Stimulated activated naive B cell treated with anti-CD40 and anti-IgM and Interleukin-4, amounts not matched to agents 10 μg/mL and 1 μg/mL and 100 μg/mL, for 72 hours (primary cell): ENCODE measurements at places on chromosomes 2 and 18.

GRCh38 chr2:106701203-106702022 is 184.6 kb downstream of the ST6GAL2 start:
- DNase-seq = no peak

GRCh38 chr2:72972352-72973136 is 55.2 kb downstream of the EMX1 start:
- no peak for DNase-seq

GRCh38 chr2:13543550-13543949 is 826.8 kb downstream of the TRIB2 start:
- no peak for DNase-seq

- no peak for DNase-seq
These were observed 5.1 kb upstream of the ODC1 start for GRCh38 chr2:10452956-10453904.

- no peak for DNase-seq
These were observed 96.2 kb downstream of the RAD51AP2 start for GRCh38 chr2:17422061-17422460.

DNA sequence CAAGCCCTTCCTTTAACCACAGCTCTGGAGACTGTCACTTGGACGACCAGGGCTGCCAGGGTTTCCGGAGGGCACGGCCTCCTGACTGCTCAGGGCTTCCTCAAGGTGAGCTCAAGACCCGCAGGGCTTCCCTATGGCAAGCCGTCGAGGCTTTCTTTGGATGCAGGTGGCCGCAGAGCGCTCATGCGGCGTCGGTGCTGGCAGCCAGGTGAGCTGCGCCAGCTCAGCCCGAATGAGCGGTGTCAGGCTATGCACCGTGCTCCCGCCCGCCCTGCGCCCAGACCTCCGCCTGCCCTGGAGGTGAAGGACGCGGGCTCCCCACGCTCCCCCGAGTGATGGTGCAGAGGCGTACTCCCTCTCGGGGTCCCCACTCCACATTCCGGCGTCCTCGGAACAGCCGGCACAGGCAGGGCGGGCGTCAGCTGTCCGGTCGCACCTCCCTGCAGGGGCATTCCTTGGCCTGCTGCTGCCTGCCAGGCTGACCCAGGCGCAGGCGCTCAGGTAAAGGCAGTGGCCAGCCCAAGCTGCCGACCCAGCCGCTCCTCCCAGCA is 20.8 kb upstream of the TUBB6 start:
- DNase-seq = no peak

- DNase-seq = no peak
These were observed 651.9 kb upstream of the HS6ST1 start for GRCh38 chr2:128970332-128971116.

- DNase-seq = no peak
These were observed 538.0 kb downstream of the SLC4A3 start for GRCh38 chr2:220165401-220165800.

DNA sequence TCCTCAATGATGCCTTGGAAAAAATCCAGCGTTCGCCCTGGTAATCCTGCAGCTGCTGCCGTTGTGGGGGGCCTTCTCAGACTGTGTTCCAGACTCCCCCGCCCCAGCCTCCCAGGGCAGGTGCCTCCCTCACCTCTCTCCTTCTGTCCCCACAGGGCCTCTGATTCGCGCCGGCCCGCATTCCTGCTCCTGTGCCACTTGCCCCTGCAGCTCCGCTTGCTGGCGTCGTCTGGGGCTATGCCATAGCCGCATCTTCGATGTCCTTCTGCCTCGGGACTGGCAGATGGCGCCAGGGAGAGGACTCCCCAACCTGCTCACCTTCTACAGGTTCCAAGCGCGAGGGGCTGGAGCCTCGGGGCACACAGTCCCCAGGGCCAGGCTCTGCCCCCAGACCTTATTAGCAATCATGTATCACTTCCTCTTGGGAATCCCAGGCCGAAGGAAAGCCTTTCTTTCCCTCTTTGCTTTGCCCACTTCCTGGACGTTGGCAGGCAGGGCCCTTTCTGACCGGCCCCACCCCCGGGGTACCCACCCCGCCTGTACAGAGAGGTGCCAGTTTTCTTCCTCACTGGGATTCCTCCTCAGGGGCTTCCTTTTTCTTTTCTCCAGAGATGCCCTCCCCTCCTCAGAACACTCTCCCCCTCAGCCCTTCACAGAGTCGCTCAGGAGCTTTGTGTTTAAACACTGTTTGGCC is 4.4 kb downstream of the SPATA3 start:
- no peak for DNase-seq

- DNase-seq = no peak
These were observed 37.2 kb upstream of the RTN4 start for GRCh38 chr2:55087501-55087900.

- no peak for DNase-seq
These were observed 6.8 kb upstream of the CYP26B1 start for GRCh38 chr2:72154386-72154975.

DNA sequence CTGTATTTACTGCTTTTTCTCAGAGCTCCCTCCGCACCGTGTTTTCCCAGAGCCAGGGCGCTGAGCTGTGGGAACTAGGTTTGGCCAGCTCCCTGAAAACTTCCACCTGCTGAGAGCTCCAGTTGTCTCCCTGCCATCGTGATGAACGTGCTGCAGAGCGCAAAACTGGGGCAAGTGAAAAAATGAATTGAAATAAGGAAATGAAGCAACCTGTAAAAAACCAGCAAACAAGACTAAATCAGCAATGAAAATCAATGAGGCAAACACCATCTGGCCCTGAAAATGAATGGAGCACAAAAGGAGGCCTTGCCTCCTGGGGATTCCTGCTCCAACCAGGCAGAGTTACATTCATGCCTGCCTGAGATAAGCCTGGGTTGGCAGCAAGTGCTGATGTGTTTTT is 129.9 kb downstream of the MARCHF4 start:
- no peak for DNase-seq

DNA sequence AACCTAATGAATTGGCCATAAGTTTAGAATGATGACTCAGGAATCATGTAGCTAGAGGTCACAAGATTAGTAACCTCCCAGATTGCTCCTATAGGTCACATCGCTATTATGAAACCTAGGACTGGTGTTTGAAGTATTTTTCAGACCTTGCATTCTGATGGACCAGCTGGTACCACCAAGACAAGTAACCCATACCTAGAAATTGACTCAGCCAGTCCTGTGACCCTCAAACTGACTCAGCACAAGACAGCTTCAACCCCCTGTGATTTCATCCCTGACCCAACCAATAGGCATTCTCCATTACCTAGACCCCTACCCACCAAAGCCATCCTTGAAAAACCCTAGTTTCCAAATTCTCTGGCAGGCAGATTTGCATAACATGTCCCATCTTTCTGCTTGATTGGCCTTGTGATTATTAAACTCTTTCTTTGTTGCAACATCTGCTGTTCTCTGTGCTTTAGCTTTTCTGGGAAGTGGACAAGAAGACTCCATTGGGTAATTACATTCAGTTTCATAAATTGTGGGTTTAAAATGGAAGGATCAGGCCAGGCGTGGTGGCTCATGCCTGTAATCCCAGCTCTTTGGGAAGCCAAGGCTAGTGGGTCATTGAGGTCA is 254.9 kb downstream of the IRS1 start:
- no peak for DNase-seq

DNA sequence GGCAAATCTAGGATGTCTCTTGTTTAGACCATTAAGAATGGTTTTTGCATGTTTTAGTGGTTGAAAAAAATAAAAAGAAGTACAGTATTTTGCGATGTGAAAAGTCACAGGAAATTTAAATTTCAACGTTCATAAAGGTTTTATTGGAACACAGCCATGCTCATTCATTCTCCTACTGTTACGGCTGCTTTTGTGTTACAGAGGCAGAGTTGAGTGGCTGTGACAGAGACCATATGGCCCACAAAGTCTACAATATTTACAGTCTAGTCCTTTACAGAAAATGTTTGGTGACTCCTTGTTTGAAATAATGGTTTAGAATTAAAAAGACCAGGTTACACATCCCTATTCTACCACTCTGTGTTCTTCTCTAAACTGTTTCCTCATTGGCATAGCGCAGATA is 48.1 kb downstream of the MYOM1 start:
- DNase-seq = no peak

GRCh38 chr2:106065268-106065982 is 128.7 kb downstream of the UXS1 start:
- no peak for DNase-seq

GRCh38 chr2:237465515-237466148 is 21.4 kb upstream of the MLPH start:
- no peak for DNase-seq

DNA sequence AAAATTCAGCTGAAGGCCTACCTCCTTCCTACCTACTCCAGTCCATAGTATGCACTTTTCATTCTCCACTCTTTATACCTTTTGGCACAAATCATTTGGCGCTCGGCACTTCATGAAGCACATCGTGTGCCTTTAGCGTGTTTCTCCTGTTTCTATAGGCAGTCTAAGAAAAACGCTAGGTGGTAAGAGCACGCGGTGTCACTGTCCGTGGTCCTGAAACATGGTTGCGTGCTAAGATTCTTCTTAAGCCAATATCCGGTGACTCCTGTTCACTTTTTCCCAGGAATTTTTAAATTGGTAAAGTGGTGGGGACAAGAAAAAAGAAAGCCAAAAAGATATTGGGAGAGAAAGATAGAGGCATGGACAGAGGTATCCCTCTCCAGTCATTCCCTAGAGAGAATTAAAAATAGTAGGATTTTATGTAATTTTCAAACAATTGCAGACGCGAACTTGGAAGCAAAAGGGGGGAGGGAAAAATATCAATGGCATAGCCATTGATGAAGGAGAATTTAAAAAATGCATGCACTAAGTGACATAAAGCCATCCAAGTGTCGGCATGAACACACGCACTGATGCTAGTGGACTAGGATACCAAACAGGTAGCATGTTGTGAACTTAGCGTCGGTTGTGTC is 1.4 kb upstream of the CTNNA2 start:
- DNase-seq = no peak

- DNase-seq = no peak
These were observed 3.5 kb downstream of the TEX261 start for GRCh38 chr2:70991142-70991541.

DNA sequence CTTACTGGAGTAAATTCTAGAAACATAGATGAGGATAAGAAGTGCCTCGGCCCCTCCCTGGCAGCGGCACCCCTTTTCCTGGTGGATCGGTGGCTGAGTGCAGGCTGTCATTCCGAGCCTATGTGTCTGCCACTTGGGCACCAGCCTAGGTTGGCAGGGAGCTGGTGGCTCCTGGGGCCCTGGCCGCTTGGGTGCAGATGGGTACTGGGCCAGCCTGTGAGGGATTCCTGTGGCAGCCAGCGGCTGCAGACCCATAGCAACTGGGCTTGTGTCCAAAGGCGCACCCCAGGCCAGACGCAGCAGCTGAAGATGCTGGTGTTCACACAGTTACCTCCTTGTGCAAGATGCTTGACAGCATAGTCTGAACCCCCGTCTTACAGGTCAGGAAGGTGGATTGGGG is 2.8 kb downstream of the SNORC start:
- DNase-seq = no peak

GRCh38 chr18:61169386-61169785 is 163.8 kb upstream of the CDH20 start:
- DNase-seq = no peak

DNA sequence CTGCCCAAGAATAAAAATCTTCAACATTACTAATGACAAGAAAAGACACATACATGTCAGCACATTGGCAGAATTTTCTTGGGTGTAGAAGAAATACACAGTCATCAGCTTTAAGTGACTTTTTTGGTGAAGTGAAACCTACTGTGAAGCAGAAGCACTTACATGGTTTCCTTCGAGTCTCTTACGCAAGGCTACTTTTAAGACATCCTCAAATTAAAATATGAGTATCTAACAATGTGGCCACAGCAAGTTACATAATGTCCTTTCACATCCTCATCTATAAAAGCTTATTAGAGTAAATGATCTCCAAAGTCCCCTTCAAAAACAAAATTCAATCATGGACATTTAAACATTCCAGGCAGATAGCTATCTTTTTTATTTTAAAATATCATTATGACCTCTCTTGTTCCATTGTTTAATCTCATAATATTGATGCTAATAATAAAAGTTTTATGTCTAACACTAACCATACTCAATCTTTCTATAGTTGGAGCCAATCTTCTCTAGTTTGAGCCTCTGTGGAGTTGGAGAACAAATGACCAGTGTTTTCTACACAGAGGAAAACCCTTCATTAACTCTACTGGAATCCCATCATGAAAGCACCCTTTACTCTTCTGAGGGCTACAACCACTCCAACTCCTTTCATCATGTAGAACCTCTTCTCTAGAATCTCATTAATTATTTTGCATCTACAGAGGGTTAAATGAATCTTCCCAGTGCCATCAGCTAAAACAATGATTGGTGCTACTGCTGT is 182.2 kb upstream of the ZFP36L2 start:
- DNase-seq = no peak
